Hematopoietic multipotent progenitor cell treated with erythropoietin and hydrocortisone succinate and interleukin-3 and kit ligand, for 4 days (in vitro differentiated cells): ENCODE measurements at places on chromosomes 2 and 18.

DNA sequence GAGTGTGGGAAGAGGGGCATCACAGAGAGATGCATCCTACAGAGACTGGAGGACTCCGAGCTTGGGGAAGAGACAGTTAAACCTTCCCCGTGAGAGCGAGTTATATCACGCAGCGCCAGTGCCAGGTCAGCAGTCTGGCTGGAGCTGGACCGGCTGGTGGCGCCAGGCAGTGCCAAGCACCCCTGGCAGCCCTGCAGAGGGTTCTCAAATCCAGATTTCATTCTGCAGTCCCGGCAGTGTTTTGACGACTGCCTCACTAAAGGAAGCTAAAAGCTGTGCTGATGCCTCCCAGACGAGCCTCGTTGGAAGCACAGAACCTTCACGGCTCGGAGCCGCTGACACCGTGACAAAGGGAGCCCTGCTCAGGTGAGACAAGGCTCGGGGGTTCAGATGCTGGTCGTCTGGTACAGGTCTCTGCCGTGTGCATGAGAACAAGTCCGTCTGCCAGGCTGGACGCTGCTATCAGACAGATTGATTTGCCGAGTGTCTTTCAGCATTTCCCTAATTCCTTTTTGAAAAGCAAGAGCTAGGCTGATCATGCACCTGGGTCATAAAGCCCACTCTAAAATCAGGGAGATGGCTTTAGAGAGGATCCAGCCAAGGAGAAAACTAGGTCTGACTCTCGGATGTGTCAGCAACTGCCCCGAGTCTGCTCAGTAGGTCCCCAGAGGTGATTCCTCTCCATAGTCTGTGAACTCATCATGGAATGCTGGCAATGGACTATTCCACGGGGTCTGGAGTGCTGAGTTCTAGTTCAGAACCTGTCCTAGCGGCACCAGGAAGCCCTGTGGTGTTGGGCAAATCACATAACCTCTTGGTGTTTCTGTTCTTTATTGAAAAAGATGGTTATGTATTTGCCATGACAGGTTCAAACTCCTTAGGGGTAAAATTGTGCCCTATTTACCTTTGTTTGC lies 240.6 kb downstream of the SOX11 start:
- DNase-seq, result no peak

GRCh38 chr2:106296182-106296815 lies 102.2 kb upstream of the UXS1 start:
- no peak for DNase-seq

- DNase-seq, result no peak
Observed at GRCh38 chr18:56089612-56090258, 501.7 kb upstream of the TCF4 start.

DNA sequence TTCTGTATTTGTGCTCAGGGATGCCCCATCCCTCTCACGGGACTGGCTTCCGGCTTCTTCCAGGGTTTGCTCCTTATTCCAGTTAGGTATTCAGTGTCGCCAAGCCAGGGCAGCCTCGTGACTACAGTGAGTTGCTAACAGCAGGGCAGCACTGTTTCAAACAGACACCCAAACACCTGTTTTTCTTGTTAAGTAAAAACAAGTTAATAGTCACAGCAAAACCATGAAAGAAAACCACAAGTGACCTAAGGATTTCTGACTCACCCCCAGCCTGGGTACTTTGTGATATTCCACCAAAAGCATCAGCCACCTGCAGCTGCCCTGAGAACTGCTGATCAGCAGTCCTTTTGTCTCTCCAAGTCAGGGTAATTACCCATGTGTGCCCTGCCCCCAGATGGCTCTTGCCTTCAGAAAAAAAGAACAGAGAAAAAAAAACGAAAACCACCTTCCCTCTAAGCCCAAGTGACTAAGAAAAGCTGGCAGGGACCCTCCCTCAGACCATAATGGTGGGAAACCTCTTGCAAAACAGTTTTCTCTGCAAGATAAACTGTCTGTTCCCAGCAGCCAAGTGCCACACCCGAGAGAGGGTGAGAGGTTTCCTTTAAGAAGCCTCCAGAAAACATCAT lies 178.2 kb downstream of the ANAPC1 start:
- DNase-seq, result peak; percentile 88

DNA sequence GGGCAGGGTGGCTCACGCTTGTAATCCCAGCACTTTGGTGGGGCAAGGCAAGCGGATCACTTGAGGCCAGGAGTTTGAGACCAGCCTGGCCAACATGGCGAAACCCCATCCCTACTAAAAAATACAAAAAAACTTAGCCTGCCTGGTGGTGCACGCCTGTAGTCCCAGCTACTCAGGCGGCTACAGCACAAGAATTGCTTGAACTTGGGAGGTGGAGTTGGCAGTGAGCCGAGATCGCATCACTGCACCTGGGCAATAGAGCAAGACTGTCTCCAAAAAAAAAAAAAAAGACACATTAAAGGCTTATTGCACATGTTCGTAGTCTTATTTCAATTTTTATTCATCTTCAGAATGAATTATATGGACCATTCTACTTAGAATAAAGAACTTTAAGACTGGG lies 110.2 kb downstream of the BMPR2 start:
- DNase-seq, result no peak

GRCh38 chr2:69674316-69674670 lies 30.8 kb upstream of the AAK1 start:
- no peak for DNase-seq

DNA sequence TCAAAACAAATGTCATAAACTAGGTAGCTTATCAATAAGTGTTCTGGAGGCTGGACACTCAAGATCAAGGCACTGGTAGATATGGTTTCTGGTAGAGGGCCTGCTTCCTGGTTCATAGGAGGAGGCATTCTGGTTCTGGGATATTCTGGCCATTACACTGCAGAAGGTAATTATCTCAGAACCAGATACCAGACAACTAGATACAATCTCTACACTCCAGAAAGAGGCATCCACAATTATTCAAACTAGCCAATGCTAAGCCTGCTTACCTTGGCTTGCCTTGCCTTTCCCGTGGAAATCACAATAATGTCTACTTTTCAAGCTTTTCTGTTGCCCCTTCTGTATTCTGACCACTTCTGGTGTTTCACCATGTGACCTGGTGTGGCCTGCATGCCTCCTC lies 785.2 kb upstream of the GYPC start:
- DNase-seq, result no peak

DNA sequence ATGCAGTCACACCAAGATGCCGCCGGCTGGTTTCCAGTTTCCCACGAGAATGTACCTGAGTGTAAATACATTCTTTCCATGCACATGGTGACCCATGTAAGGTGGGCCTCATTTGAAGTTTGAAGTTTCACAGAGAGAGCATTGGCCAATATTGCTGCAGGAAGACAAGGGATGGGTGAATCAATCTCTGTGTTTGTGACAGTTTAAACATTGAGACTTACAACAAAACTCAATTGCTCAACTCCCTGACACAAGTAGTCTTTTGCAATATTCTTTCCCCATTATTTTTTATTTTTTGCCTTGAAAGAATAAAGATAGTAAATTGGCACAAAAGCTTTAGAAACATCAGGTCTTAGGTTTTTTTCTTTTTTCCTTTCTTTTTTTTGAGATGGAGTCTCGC lies 5.1 kb downstream of the SERPINB2 start:
- DNase-seq, result peak; percentile 73

- DNase-seq, result no peak
Observed at GRCh38 chr2:144886862-144887261, 366.9 kb upstream of the ZEB2 start.

DNA sequence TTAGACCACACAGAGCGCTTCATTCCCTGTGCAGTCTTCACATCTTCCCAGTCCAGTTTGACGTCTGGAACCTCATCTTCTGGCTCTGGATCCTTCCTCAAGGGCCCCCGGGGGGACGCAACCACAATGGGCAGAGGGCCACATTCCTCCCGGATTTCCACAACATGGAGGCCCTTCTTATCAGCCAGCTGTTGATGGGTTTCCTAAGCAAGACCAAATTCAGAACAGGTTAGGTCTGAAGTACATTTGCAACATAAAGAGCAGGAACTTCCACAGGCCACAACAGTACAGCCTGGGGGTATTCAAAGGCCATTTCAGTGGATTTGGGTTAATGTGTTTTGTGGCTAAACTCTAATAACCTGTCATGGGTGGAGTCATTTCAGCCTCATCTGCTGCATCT lies 34.2 kb downstream of the MRPS5 start:
- no peak for DNase-seq
